ENCODE measurements at places on chromosomes 12 and 14. TPM values are rescaled to one million over a fixed set of nuclear protein-coding genes. Genes with fewer than 3 reads are reported as not detected.

DNA sequence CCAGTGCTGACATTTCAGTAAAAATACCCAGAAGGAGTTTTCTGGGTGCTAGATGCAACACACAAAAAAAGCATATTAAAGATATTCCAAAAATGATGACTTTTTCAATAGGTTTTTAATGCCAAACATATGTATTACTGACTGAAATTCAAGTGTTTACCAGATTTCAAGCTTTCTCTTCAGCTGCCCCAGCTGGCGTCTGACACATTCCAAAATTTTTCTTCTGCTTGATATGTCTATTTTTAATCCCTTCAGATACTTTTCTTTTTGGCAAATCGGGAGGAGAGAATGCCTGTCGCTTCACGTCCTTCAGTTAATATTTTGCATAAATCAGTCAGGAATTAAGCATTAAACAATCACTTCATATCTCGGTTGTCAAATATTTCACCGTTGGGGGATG is 7.1 kb upstream of the CCDC60 start:
- H3K4me3 ChIP-seq, result no peak overlapping the region
- no peak for DNase-seq
- no peaks in the 10 kb centered on the region for H3K36me3 ChIP-seq
- H3K27ac ChIP-seq, result peak overlapping the region; percentile 49
- no peaks in the 10 kb centered on the region for H3K27me3 ChIP-seq
- H3K4me1 ChIP-seq, result no peaks in the 10 kb centered on the region

DNA sequence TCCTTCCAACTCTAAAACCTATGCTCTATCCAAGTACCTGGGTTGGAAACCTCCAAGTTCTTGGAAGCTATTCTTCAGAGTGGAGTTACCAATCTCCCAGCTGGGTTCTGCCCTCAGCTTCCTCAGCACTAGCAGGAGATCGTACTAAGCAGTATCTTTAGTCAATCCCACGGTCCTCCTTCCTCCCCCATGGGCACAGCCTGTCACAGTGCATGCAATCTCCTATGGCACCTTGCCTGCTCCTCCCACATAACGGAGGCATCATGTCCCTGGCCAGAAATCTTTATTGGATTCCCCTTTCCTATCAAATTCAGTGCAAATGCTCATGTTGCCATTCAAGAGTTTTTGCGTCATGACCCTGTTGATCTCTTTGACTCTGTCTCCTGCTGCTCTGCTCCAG is 5.4 kb upstream of the LPAR5 start:
- no peak overlapping the region for H3K4me3 ChIP-seq
- no peaks in the 10 kb centered on the region for H3K36me3 ChIP-seq
- H3K27ac ChIP-seq, result no peak overlapping the region
- DNase-seq, result no peak
- H3K27me3 ChIP-seq, result no peaks in the 10 kb centered on the region

DNA sequence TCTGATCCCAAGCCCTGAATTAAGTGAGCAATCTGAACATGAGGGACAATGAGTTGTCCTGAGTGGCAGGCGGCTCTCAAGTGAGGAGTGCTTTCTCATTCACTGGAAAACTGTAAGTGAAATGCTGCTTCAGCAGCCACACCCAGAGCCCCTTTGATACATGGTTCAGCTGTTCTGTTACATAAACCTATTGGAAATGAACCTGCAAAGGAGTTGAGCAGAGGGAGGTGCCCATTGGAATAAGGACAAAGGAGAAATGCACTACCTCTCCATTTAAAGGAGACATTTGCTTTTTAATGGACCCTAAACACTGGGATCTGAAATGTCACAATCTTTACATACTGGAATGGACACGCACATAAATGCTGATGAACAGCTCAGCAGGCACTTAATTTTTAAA is 169.9 kb downstream of the CACNA1C start:
- no peak overlapping the region for H3K27ac ChIP-seq
- no peaks in the 10 kb centered on the region for H3K36me3 ChIP-seq
- H3K4me3 ChIP-seq, result no peak overlapping the region
- no peaks in the 10 kb centered on the region for H3K27me3 ChIP-seq
- no peak for DNase-seq

DNA sequence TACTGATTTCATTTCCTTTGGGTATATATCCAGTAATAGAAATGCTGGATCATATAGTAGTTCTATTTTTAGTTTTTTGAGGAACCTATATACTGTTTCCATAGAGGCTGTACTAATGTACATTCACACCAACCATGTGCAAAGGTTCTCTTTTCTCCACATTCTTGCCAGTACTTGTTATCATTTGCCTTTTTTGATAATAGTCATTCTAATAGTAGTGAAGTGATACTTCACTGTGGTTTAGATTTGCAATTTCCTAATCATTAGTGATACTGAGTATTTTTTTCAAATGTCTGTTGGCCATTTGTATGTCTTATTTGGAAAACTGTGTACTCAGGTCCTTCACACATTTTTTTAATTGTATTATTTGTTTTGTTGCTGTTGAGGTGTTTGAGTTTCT is 148.2 kb upstream of the NAV3 start:
- no peaks in the 10 kb centered on the region for H3K4me1 ChIP-seq
- no peaks in the 10 kb centered on the region for H3K27me3 ChIP-seq
- no peaks in the 10 kb centered on the region for H3K36me3 ChIP-seq

GRCh38 chr12:85559536-85559935 is 276.7 kb downstream of the RASSF9 start:
- H3K27me3 ChIP-seq, result no peaks in the 10 kb centered on the region
- no peaks in the 10 kb centered on the region for H3K4me1 ChIP-seq
- no peaks in the 10 kb centered on the region for H3K36me3 ChIP-seq

GRCh38 chr14:104874571-104875411 is 9.7 kb downstream of the CEP170B start:
- H3K27ac ChIP-seq, result no peak overlapping the region
- no peak for DNase-seq
- no peaks in the 10 kb centered on the region for H3K27me3 ChIP-seq
- no peak overlapping the region for H3K4me3 ChIP-seq
- H3K4me1 ChIP-seq, result no peaks in the 10 kb centered on the region
- no peaks in the 10 kb centered on the region for H3K36me3 ChIP-seq

DNA sequence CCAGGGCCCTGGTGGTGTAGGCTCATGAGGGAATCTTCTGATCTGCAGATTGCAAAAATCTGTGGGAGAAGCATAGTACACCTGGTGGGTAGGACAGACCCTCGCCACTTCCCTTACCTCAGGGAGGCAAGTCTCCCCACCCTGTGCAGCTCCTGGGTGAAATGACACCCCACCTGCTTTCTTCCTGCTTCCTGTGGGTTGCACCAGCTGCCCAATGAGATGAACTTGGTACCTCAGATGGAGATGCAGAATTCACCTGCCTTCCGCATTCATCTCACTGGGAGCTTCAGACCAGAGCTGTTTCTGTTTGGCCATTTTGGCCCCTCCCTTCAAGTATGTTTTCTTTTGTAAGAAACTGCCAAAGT is 4.7 kb downstream of the CLEC2D start:
- H3K4me1 ChIP-seq, result no peaks in the 10 kb centered on the region
- DNase-seq, result no peak
- H3K27ac ChIP-seq, result no peak overlapping the region
- no peaks in the 10 kb centered on the region for H3K36me3 ChIP-seq
- no peak overlapping the region for H3K4me3 ChIP-seq
- no peaks in the 10 kb centered on the region for H3K27me3 ChIP-seq

DNA sequence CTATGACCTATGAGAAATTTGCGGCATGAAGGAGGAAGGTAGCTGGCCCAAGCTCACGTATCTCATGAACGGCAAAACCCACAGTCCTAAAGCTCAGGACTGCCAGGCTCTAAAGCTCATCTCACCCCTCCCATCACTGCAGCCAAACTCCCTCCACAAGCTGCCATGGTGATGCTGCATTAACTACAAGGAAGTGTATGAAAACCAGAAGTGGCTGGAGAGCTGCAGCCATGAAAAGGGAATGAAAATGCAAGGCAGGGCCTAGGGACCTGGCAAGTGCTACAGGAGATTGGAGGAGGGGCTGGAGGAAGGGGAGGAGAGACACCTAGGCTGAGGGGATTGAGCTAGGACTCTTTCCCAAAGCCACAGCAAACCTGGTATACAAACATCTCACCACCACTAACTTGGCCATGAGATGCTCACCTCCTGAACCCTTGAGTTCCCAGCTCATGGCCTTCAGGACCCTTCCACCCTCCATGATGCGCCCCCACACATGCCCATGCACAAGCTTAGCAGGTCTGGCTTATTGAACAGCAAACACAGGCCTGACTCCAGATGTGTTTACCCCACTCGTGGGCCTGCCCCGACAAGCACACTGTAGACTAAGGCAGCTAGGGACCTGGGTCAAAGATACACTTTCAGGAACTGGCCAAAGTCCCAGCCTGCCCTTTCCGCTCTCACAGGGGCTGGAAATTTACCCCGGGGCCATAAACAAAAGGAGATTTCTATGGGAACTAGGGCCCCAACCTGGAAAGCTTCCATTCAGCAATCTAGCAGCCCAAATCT is 42.0 kb downstream of the LTBP2 start:
- H3K4me1 ChIP-seq, result peaks cover 7% of the 10 kb centered on the region
- H3K27ac ChIP-seq, result peak overlapping the region; percentile 93
- H3K36me3 ChIP-seq, result no peaks in the 10 kb centered on the region
- DNase-seq, result no peak
- no peaks in the 10 kb centered on the region for H3K27me3 ChIP-seq

DNA sequence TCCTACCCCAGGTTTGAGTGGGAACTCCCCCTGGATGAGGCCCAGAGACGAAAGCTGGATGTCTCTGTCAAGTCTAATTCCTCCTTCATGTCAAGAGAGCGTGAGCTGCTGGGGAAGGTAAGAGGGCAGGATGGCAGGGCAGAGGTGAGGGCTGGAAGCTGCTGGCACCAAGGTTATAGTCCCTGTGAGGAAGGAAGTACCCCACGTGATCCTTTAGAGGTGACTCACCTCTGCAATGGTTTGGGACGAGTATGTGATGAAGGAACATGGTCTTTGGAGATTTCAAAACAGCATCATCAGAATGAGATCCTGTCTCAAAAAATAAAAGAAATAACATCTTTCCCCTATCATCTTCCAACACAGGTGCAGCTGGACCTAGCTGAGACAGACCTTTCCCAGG is 9.2 kb upstream of the MYL6B start:
- no peaks in the 10 kb centered on the region for H3K36me3 ChIP-seq
- H3K27me3 ChIP-seq, result no peaks in the 10 kb centered on the region
- H3K27ac ChIP-seq, result peak overlapping the region; percentile 81
- no peak for DNase-seq
- H3K4me1 ChIP-seq, result no peaks in the 10 kb centered on the region

DNA sequence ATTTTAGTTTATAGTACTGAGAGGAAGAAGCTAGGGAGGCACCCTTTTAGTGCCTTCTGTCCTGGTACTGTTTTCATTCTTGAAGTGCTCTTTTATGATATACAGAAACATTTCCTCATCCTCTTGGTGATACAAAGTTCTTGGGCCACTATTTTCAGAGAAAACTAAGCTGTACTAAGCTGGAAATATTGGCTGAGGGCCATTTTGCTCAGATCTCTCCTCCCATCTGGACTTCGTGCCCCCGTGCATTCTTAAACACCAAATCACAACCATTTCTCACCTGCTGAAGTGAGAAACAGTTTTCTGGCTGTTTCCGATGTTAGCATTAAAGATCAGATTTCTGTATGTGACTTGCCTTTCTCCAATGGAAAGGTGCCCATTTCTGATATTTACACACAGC is 158.9 kb downstream of the FBXL14 start:
- no peaks in the 10 kb centered on the region for H3K4me1 ChIP-seq
- no peak overlapping the region for H3K27ac ChIP-seq
- no peaks in the 10 kb centered on the region for H3K27me3 ChIP-seq
- no peak overlapping the region for H3K4me3 ChIP-seq
- H3K36me3 ChIP-seq, result no peaks in the 10 kb centered on the region
- no peak for DNase-seq

DNA sequence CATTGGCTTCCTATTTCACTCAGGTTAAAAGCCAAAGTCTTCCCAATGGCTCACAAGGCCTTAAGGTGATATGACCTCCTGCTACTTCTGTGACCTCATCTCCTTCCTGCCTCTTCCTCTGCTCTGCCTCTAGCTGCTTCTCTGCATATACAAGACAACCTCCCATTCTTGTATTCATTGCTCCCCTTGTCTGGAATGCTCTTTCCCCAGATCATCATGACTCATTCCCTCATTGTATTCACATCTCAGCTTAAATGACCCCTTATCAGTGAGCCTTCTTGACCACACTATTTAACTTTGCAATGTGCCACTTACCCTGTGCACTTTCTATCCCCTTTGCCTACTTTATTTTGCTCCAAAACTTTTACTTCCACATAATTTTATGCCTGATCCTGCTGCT is 90.2 kb downstream of the PPP1R12A start:
- no peak overlapping the region for H3K27ac ChIP-seq
- H3K4me3 ChIP-seq, result no peak overlapping the region
- no peaks in the 10 kb centered on the region for H3K4me1 ChIP-seq
- DNase-seq, result no peak

- DNase-seq, result no peak
- H3K27ac ChIP-seq, result no peak overlapping the region
- H3K27me3 ChIP-seq, result no peaks in the 10 kb centered on the region
- H3K4me3 ChIP-seq, result no peak overlapping the region
Measured at GRCh38 chr12:45191239-45191638, 24.7 kb upstream of the ANO6 start.

DNA sequence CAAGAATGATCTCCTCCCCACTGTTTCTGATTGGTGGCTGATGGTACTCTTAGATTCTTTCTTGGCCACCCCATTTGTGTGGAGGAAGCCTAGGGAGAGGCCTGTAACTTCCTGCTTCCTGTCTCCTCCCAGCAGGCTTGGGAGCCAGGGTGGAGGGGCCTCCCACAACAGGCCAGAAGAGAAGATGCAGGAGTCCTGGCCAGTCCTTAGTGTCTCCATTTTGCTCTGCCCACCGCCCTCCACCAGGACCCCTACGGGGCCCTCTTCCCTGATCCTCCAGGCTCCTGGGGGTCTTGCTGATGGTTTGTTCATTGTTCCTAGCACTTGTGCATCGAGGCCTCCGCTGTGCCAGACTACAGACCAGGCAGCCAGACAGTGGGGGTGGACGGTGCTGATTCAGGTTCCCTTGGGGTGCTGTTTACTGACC is 6.8 kb downstream of the TSPAN9 start:
- DNase-seq, result no peak
- H3K36me3 ChIP-seq, result no peaks in the 10 kb centered on the region
- H3K4me1 ChIP-seq, result no peaks in the 10 kb centered on the region
- H3K27ac ChIP-seq, result peak overlapping the region; percentile 58
- no peaks in the 10 kb centered on the region for H3K27me3 ChIP-seq

GRCh38 chr14:97704316-97704885 is 907.2 kb downstream of the VRK1 start:
- H3K27ac ChIP-seq, result no peak overlapping the region
- no peaks in the 10 kb centered on the region for H3K36me3 ChIP-seq
- no peaks in the 10 kb centered on the region for H3K4me1 ChIP-seq
- H3K4me3 ChIP-seq, result no peak overlapping the region
- no peak for DNase-seq
- H3K27me3 ChIP-seq, result no peaks in the 10 kb centered on the region

The SLC6A13 gene
- total RNA-seq, result 1.2 TPM

The SART3 gene
- 16.2 TPM for total RNA-seq

The KRT72 gene
- not detected for total RNA-seq

The GNB3 gene
- not detected for total RNA-seq

The KRT75 gene
- not detected for total RNA-seq

The CNTN1 gene
- 15.9 TPM for total RNA-seq

The SLC6A15 gene
- total RNA-seq, result 6.2 TPM

The RBMS2 gene
- total RNA-seq, result 107 TPM

The B4GALNT1 gene
- 14.1 TPM for total RNA-seq

The HOTAIR gene
- total RNA-seq, result not detected

The CHGA gene
- not detected for total RNA-seq

The SERPINA10 gene
- total RNA-seq, result not detected

The NUAK1 gene
- 9.4 TPM for total RNA-seq

The OR4L1 gene
- not detected for total RNA-seq

The ESPL1 gene
- not detected for total RNA-seq

Data from uterus (tissue), 4 donors.